Left cardiac atrium (tissue), 4 donors: ENCODE measurements at places on chromosomes 5 and 9. TPM values are rescaled to one million over a fixed set of nuclear protein-coding genes. Genes with fewer than 3 reads are reported as not detected.
A peak's percentile ranks its signal among the peaks of the same experiment; 100 is the strongest.

CCL27 gene
- total RNA-seq = not detected

SLIT3 gene
- total RNA-seq = 117 TPM

SYK gene
- total RNA-seq = 5.6 TPM

CDC20B gene
- total RNA-seq = not detected

NR2F1 gene
- 17.9 TPM for total RNA-seq

DNA sequence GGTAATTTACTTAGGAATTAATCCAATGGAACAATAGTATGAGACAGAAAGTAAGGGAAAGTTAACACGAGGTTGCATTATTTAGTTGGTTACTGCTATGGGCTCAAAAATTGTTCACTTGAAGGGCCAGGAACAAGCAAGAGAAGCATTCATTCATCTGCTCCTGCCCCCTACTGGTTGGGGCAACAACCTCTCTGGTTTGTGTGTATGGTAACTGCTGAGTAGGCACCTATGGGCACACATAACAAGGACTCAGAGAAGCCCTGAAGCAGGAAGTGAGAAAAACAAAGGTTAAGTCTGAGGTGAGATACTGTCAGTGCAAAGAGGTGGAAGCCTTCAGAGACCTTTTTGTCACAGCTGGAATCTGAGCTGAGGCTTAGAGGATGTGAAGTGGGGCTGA, 34.4 kb upstream of the RANBP6 start:
- DNase-seq = no peak

GRCh38 chr9:37611961-37612360, 19.6 kb upstream of the TOMM5 start:
- DNase-seq = no peak

DNA sequence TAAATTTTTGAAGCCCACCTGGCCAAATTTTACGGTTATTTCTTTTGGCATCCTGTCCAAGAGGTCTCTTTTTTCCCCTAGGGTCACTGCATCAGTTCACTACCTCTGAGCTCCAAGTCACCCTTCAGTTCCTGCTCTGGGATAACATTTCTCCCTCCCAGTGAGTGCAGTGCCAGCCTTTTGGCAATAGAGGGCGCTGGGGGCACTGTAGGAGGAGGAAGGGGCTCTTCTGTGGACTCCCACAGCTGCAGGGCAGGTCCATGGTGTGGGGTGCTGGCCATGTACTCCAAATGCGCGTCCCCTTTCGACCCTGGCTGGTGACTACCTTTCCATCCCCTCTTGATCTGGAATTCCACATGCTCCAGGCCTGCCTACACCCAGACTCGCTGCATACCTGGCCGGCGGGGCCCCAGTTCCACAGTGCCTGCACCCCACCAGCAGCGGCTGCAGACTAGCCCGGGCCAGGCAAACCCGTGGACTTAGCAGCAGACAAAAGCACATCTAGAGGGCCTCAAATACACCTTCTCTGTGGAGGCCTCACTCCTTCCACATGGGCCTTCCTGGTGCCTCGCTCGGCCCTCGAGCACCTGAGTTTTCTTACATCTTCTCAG, 20.3 kb upstream of the NINJ1 start:
- no peak for DNase-seq

GRCh38 chr5:72374844-72375243, 54.7 kb downstream of the PTCD2 start:
- DNase-seq = no peak

DNA sequence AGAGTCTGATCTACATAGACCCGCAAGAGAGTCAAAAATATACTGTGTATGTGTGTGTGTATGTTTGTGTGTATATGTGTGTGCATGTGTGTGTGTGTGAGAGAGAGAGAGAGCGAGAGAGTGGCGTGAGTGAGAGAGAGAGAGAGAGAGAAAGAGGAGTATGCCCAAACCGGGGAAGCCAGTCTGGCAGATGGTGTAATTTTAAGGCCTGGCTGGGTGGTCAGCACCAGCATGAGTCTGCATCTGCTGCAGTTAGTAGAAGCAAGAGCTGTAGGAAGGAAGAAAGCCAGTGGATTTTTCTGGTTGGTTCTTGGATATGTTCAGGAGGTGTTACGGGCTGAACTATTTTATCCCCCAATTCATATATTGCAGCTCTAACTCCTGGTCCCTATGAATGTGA, 75.2 kb downstream of the ACTBL2 start:
- no peak for DNase-seq

GRCh38 chr5:42547141-42547540, 123.9 kb downstream of the GHR start:
- no peak for DNase-seq

GRCh38 chr5:6435356-6435755, 13.3 kb upstream of the UBE2QL1 start:
- no peak for DNase-seq

GRCh38 chr5:151766975-151767374, 4.8 kb upstream of the G3BP1 start:
- DNase-seq = no peak

GRCh38 chr9:71685394-71685793, 82.9 kb downstream of the CEMIP2 start:
- no peak for DNase-seq

- DNase-seq = no peak
Measured at GRCh38 chr5:177470759-177471536, 2.5 kb downstream of the DBN1 start.

DNA sequence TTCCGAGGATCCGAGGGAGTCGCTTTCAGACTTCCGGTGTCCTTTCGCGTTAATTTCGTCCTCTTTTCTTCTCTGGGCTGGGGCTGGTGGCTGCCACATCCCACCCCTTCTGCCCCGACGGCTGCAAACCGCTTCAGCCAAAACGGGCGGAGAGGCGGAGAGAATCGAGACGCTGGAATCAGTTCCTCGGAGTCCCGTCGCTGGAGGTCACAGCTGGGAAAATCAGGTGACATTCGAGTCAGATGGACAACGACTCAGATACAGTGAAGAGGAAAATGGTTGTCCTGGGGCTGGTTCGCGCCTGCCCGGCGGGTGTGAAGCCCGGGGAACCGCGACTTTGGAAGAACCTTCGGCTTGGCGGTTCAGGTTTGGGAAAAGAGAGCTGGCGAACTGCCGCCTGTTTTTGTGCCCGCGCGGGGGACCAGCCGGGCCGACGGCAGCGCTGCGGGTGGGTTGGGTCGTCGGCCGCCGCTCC, 8.9 kb upstream of the NKX2-5 start:
- no peak for DNase-seq

- DNase-seq = peak; percentile 14
Measured at GRCh38 chr9:131259916-131260597, 16.3 kb downstream of the FAM78A start.

DNA sequence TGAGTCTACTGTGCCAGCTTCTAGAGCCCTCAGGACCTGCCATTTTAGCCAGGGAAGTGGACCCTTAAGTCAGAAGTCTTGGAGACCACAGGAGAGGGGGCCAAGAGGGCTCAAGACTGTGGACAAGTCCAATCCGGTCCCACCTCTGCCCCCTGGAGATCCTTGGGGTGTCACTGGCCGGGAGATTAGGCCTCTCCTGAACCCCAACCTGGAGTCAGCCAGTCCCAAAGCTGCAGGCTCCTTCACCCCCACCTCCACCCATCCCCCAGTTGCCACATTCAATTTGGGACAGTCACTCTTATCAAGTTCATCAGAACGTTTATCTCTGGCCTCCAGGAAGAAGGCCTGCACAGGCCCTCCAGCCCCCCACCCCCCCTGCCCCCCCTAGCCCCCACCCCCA, 290 bp downstream of the SLC23A1 start:
- DNase-seq = no peak

DNA sequence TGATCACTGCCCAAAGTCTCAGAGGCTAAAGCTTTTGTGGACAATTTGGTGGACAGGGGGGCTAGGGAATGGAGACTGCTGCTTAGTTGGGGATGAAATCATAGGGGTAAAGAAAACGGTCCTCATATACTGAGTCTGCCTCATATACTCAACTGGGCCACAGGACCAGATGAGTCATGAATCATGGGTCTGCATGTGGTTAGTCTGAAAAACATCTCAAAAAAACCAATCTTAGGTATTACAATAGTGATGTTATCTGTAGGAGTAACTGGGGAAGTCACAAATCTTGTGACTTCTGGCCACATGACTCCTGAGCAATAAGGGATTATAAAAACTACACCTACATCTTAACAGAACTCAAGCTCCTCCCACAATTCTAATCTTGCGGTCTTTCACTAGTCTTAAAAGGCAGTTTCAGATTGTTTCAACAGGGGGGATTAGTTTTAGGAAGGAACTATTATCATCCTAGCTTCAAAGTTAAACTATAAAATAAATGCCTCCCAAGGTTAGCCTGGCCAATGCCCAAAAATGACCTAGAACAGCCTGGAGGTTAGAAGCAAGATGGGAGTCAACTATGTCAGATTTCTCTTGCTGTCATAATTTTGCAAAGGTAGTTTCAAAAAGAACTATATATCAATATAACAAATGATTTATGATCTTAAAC, 17.5 kb downstream of the TMEM161B start:
- no peak for DNase-seq

GRCh38 chr5:116806836-116807235, 232.2 kb upstream of the SEMA6A start:
- no peak for DNase-seq
